ENCODE measurements at places on chromosomes 2 and 18. TPM values are rescaled to one million over a fixed set of nuclear protein-coding genes. Genes with fewer than 3 reads are reported as not detected.
A peak's percentile ranks its signal among the peaks of the same experiment; 100 is the strongest.

The UGT1A8 gene
- total RNA-seq = not detected

The MC4R gene
- total RNA-seq = not detected

DNA sequence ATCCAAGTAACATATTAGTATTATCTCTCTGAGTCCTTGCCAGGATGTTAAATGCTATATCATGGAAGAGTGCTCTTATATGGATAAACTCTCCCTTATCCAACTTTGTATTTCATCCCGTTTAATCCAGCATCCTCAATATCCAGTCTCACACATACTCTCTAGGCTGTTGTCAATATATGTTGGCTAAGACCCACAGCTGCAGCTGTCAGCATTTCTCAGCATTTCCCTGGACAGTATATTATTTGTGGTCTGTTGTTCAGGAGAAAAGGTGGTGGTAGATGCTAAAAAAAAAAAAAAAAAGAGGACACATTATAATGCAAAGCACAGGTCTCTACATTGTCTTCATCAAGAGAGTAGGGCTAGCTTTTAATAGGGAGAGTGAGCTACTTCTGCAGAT, 1368.0 kb upstream of the ZEB2 start:
- no peak for DNase-seq

- peak; percentile 31 for DNase-seq
Observed at GRCh38 chr2:181025004-181025403, 44.6 kb downstream of the UBE2E3 start.

GRCh38 chr18:58967751-58968254, 103.1 kb downstream of the ZNF532 start:
- peak; percentile 56 for DNase-seq
